ENCODE measurements at places on chromosomes 3 and 15. TPM values are rescaled to one million over a fixed set of nuclear protein-coding genes. Genes with fewer than 3 reads are reported as not detected.
A peak's percentile ranks its signal among the peaks of the same experiment; 100 is the strongest.

- peaks cover 6% of the 10 kb centered on the region for H3K4me1 ChIP-seq
- no peaks in the 10 kb centered on the region for H3K27me3 ChIP-seq
- peaks cover 1% of the 10 kb centered on the region for H3K36me3 ChIP-seq
- no peak overlapping the region for H3K27ac ChIP-seq
- H3K4me3 ChIP-seq = no peak overlapping the region
These were observed 40.3 kb downstream of the HMCES start for GRCh38 chr3:129318921-129319320.

IMPG2 gene
- 0.14 TPM for total RNA-seq

FSIP1 gene
- 0.43 TPM for total RNA-seq

MESP1 gene
- total RNA-seq = 5.3 TPM

- no peak overlapping the region for H3K4me3 ChIP-seq
- H3K4me1 ChIP-seq = peaks cover 11% of the 10 kb centered on the region
- H3K36me3 ChIP-seq = no peaks in the 10 kb centered on the region
- H3K27ac ChIP-seq = no peak overlapping the region
These were observed 29.8 kb downstream of the FEM1B start for GRCh38 chr15:68307131-68307928.

GALNT15 gene
- not detected for total RNA-seq

DNA sequence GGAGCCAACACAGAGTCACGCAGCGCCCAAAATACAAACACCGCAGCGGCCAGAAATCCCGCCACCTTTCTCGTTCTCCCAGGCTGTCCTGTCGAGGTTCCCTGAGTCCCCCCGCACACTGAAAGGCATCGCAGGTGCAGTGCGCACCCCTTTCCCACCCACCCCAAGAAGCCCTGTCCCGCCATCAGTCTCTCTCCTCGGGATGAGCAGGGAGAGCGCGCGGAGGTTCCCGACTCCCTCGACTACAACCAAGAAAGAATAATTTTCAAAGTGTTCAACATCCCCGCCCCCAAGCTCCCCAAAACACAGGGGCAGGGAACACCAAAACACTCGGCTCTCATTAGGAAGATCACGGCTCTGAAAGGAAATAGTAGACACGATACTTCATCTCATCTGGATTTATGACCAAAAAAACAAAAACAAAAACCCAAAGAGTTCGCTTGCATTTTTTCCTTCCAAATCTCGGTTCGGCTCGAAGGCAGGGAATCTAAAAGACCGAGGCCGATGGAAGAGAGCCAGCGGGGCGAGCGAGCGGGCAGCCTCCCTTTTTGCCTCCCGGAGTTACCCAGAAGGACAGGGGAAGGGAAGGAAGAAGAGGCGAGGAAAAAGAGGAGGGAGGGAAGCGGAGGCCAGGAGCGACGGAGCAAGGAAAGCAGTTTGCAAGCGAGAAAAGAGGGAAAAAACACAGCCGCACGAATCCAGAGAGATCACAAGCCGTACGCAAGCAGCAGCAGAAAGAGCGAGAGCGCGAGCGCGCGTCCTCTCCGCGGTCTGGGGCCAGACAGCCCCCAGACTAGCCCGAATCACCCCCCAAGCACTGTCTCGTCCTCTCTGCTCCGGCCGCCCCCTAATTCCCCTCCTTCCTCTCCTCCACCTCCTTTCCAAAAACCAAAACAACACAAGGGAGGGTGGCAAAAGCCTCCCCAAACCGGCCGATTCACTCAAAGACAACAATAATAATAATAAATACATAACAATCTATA is 808 bp downstream of the BCL6 start:
- peak overlapping the region; percentile 93 for H3K4me3 ChIP-seq
- peaks cover 52% of the 10 kb centered on the region for H3K4me1 ChIP-seq
- DNase-seq = peak; percentile 62
- peak overlapping the region; percentile 98 for H3K27ac ChIP-seq
- H3K36me3 ChIP-seq = peaks cover 6% of the 10 kb centered on the region
- no peaks in the 10 kb centered on the region for H3K27me3 ChIP-seq

- no peak overlapping the region for H3K4me3 ChIP-seq
- H3K36me3 ChIP-seq = no peaks in the 10 kb centered on the region
- H3K27ac ChIP-seq = no peak overlapping the region
- H3K27me3 ChIP-seq = no peaks in the 10 kb centered on the region
- no peak for DNase-seq
- peaks cover 2% of the 10 kb centered on the region for H3K4me1 ChIP-seq
These were observed 137.4 kb downstream of the CMSS1 start for GRCh38 chr3:99954914-99955644.

KNG1 gene
- total RNA-seq = not detected

TMCO5A gene
- total RNA-seq = not detected

ERICH6 gene
- total RNA-seq = not detected

GOLGA8S gene
- 0.13 TPM for total RNA-seq

- H3K4me3 ChIP-seq = no peak overlapping the region
- H3K27ac ChIP-seq = no peak overlapping the region
- no peaks in the 10 kb centered on the region for H3K36me3 ChIP-seq
- no peaks in the 10 kb centered on the region for H3K4me1 ChIP-seq
These were observed 451.8 kb upstream of the IL12A start for GRCh38 chr3:159536876-159537275.

CD86 gene
- total RNA-seq = 0.52 TPM

DNA sequence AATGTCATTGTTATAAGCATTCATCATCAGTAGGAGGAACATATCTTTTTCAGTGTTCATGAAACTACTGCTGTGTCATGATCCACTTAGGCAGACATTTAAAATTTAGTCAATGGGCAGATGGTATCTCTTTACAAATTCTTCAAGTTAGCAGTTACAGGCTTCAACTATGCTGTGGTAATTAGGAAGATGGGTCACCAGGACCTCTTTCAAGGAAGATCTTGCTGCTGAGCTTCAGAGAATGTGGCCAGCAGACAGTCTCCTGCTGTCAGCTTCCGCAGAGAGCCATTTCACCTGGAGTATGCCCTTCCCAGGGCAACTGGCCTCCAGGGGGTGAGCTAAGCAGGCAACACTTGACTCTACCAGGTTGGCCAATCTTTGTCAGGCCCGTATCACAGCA is 19.4 kb downstream of the IFT57 start:
- peaks cover 21% of the 10 kb centered on the region for H3K4me1 ChIP-seq
- no peak overlapping the region for H3K4me3 ChIP-seq
- H3K27ac ChIP-seq = no peak overlapping the region
- peaks cover 30% of the 10 kb centered on the region for H3K36me3 ChIP-seq

GRCh38 chr3:81289676-81290075 is 471.8 kb downstream of the GBE1 start:
- DNase-seq = no peak
- H3K27ac ChIP-seq = no peak overlapping the region
- H3K27me3 ChIP-seq = no peaks in the 10 kb centered on the region
- no peaks in the 10 kb centered on the region for H3K4me1 ChIP-seq
- H3K36me3 ChIP-seq = no peaks in the 10 kb centered on the region

DNA sequence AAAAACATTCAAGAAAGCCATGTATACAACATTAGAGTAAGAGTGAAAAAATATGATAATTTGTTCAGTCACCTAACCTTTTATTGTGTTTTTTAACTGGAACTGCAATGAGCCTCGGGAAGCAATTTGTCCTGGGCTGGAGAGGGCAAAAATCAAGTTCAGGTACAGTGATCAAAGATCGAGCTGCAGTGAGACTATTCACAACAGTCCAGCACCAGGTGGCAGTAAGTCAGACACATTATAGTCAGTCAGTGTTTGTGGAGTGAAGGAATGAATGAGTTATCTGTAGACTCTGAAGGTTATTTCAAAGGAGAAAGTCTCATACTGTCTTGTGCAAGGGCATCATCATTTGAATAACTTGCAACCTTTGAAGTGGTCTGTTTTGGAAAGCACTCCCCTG is 116.6 kb downstream of the CHDH start:
- no peaks in the 10 kb centered on the region for H3K4me1 ChIP-seq
- DNase-seq = no peak
- no peak overlapping the region for H3K4me3 ChIP-seq
- H3K27me3 ChIP-seq = peaks cover 12% of the 10 kb centered on the region

- H3K4me1 ChIP-seq = peaks cover 16% of the 10 kb centered on the region
- no peak overlapping the region for H3K27ac ChIP-seq
- H3K4me3 ChIP-seq = no peak overlapping the region
- H3K27me3 ChIP-seq = no peaks in the 10 kb centered on the region
- H3K36me3 ChIP-seq = peaks cover 16% of the 10 kb centered on the region
These were observed 156.1 kb downstream of the MCTP2 start for GRCh38 chr15:94387442-94387841.

CRBN gene
- total RNA-seq = 35.0 TPM

RAMAC gene
- 18.2 TPM for total RNA-seq

RBP2 gene
- not detected for total RNA-seq

DNA sequence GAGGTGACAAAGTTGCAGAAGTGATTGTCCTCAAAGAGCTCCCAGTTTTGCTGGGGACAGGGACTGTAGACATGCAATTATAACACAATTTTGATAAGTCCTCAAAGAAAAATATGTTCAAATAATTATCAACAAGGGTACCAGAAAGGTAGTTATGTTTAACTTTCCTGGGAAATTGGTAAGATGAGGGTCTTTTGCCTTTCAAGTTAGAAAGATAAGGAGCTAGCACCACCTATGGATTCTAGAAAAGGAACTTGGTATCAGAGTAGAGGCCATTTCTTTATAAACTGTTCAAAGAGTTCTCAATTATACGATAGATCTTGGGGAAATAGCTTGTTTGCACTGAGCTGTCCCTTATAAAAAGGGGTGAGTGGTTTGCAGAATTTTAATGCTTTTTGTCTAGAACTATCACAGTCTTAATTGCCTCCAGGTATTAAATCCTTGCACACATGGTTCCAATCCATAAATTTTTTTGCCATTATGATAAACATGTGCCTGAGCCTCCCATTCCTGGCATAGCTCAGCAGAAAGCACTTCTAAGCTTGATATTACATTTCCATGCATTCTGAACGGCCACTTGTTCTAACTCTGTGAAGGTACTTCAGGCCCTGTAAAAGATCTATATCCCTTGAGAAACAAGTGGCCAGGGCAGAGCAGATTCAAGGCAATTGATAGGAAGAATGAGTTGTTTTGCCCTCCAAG is 247.5 kb upstream of the LRIG1 start:
- H3K36me3 ChIP-seq = no peaks in the 10 kb centered on the region
- no peaks in the 10 kb centered on the region for H3K4me1 ChIP-seq
- no peak overlapping the region for H3K27ac ChIP-seq
- no peak overlapping the region for H3K4me3 ChIP-seq

DNA sequence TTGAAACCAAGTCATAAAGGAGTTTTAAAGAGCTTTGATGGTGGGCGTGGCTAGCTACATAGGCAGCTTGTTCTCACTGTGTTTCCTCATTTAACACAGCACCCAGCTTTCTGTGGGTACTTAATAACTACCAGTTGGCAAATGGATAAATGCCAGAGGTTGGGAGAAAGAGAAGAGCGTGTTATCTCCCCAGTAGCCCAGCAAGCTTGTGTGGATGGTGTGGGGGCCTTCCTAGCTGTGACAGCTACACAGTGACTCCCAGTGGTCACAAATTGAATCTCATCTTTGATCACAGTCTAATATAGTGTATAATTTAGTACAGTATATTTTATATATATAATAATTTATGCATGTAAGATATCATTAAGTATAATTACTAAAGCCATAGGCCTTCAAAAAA is 984.1 kb downstream of the EPHA3 start:
- H3K27me3 ChIP-seq = no peaks in the 10 kb centered on the region
- H3K4me1 ChIP-seq = no peaks in the 10 kb centered on the region
- H3K27ac ChIP-seq = no peak overlapping the region
- no peak for DNase-seq

- no peak for DNase-seq
- H3K27ac ChIP-seq = no peak overlapping the region
- H3K36me3 ChIP-seq = no peaks in the 10 kb centered on the region
- H3K4me3 ChIP-seq = no peak overlapping the region
These were observed 5.3 kb downstream of the CCDC80 start for GRCh38 chr3:112635674-112636073.

AP2M1 gene
- total RNA-seq = 223 TPM

DNA sequence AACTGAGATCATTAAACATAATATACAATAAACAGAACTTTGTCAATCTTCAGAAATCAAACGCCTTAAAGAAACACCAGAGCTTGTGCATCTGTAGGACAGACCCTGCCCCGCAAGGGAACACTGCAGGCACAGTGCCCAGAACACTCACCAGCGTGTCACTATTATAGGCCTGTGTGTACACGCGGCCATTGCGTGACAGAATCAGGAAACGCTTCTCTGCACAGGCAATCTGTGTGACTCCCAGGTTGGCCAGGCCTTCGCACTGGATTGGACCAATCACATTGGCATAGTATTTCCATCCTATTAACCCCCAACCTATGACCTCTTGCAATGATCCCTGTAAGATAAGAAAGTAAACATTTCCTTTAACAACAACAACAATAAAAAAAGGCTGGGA is 52.9 kb downstream of the HERC2 start:
- H3K36me3 ChIP-seq = peaks cover 38% of the 10 kb centered on the region
- no peak overlapping the region for H3K27ac ChIP-seq
- no peak overlapping the region for H3K4me3 ChIP-seq

GRCh38 chr15:70410371-70410985 is 312.8 kb upstream of the TLE3 start:
- no peak overlapping the region for H3K4me3 ChIP-seq
- H3K27me3 ChIP-seq = peaks cover 6% of the 10 kb centered on the region
- no peak overlapping the region for H3K27ac ChIP-seq
- no peaks in the 10 kb centered on the region for H3K36me3 ChIP-seq
- no peak for DNase-seq
- no peaks in the 10 kb centered on the region for H3K4me1 ChIP-seq

DNA sequence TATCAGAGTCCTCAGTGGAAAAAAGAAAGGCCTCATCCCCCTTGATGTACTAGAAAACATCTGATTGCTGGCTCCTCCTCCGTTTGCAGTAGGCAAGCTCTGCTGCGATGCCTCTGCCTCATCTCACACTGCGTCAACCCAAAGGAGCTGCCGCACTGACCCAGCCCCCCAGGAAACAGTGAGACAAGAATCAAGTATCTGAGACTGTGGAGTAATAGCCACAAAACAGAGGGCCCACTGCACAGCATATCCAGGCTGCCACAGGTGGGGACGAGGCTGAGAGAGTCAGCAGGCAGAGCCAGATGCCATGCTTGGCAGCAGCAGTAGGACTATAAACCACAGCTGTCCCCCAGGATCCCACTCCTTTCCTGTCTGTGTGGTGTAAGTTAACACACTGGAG is 165.9 kb downstream of the STAC start:
- H3K27me3 ChIP-seq = peaks cover 3% of the 10 kb centered on the region
- peak; percentile 2 for DNase-seq
- H3K4me1 ChIP-seq = no peaks in the 10 kb centered on the region
- no peaks in the 10 kb centered on the region for H3K36me3 ChIP-seq
- no peak overlapping the region for H3K27ac ChIP-seq

GRCh38 chr15:57160823-57161560 is 215.3 kb upstream of the CGNL1 start:
- H3K27me3 ChIP-seq = no peaks in the 10 kb centered on the region
- H3K4me1 ChIP-seq = peaks cover 3% of the 10 kb centered on the region
- no peak for DNase-seq
- no peak overlapping the region for H3K4me3 ChIP-seq

MORC1 gene
- total RNA-seq = not detected

Measured in activated CD8-positive, alpha-beta T cell treated with anti-CD3 and anti-CD28 coated beads for 36 hours (primary cell).